ENCODE measurements at places on chromosomes 6 and 20.

- DNase-seq = no peak
Observed at GRCh38 chr6:36677059-36677749, 1.3 kb upstream of the CDKN1A start.

GRCh38 chr20:4726710-4727397, 5.1 kb downstream of the PRND start:
- DNase-seq = no peak

GRCh38 chr6:119328254-119328653, 21.3 kb downstream of the MAN1A1 start:
- DNase-seq = no peak

- no peak for DNase-seq
Observed at GRCh38 chr6:139306291-139306981, 14.6 kb upstream of the TXLNB start.

- no peak for DNase-seq
Observed at GRCh38 chr6:84547341-84547801, 217.0 kb downstream of the TBX18 start.

DNA sequence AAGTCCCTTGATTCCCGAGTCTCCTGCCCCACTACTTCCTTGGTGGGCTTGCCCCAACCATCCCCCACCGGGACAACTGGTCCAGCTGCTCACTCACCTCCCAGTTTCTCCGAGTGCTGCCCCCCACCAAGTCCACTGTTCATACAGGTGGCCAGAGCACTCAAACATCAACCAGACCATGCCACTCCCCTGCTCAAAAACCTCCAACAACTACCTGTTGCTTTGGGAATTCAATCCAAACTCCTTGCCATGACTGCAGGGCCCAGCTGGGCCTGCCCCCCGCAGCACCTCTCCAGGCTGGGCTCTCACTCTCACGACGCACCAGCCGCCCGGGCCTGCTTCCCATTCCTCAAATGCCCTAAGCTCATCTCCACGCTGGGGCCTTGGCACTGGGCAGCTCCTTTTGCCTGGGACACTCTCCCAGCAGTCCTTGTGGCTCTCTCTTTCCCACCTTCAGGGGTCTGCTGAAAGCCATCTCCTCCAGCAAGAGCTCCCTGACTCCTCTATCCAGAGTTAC, 97.5 kb downstream of the NFATC2 start:
- DNase-seq = no peak

- no peak for DNase-seq
Observed at GRCh38 chr6:132354517-132355167, 46.6 kb downstream of the MOXD1 start.

GRCh38 chr6:39113788-39114187, 1.2 kb downstream of the SAYSD1 start:
- DNase-seq = no peak

DNA sequence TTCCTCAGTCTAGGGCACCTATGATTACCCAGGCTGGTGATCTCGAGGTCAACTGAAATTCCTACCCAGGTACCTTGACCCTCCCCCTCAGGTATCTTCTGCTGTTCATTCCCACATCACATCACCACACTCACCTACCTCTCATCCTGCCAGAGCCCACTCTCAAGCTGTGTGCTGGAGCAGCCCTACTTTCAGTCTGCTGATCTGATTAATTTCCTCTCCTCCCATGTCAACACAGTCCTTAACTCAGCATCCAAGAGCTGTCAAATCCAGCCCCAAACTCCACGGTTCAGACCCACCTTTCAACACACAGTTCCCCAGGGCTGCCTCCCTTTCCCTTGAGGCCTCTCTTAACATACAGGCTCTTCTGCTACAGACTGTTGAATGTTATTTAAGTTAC, 42.4 kb downstream of the EZR start:
- no peak for DNase-seq

All from omental fat pad (tissue), 4 donors.